ENCODE measurements at places on chromosomes 2 and 18.

- no peak for DNase-seq
Measured at GRCh38 chr2:43592443-43592842, 3.4 kb downstream of the THADA start.

GRCh38 chr18:44709307-44710126 is 28.8 kb downstream of the SETBP1 start:
- no peak for DNase-seq

- peak; percentile 83 for DNase-seq
Measured at GRCh38 chr2:97718051-97718882, 4.9 kb downstream of the ZAP70 start.

DNA sequence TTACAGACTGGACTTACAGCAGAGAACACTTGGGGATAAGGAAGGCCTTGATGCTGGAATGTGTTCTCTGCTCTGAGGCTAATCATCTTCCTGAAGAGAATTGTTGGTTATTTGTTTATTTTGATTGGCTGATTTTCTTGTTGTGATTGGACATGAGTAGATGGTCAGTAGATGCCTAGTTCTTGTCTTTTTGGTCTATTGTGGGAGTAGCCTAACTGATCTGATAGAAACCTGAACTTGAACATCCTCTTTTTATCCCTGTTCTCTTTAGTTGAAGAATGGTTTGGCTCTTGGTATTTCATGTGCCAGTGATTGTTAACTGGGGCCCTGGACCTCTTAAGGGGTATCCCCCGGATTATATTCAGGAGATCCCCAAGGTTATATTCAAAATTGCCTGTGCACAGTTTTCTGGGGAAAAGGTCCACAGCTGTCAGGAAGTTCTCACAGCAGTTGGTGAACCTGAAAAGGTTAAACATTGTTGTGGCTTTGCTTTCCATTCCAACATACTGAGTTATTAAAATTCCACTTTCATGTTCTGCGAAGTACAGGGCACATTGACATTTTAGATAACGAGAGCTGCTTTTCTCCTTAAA is 13.6 kb downstream of the TWSG1 start:
- no peak for DNase-seq

- peak; percentile 48 for DNase-seq
Measured at GRCh38 chr2:96264656-96265348, 995 bp downstream of the TMEM127 start.

DNA sequence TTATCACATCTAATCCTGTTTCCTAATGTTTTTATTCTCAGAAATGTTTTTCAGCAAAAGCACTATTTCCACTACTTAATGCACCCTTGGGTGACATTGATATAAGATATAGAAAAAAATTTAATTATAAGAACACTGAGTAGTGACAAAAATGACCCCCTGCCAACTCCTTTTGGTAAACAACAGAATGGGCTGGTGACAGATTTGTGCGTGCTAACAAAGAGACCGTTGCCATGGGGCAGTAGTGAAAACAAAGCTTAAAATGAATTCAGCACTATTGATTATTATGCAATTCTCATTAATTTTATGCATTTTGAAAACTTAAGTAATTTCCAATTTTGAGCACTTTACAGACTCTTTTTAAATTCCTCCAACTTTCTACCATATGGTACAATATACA is 33.1 kb downstream of the RDH14 start:
- DNase-seq = no peak

GRCh38 chr18:33873112-33873511 is 295.1 kb downstream of the ASXL3 start:
- no peak for DNase-seq

- no peak for DNase-seq
Measured at GRCh38 chr2:228688007-228688645, 506.6 kb upstream of the SPHKAP start.

- no peak for DNase-seq
Measured at GRCh38 chr2:200188876-200189275, 117.6 kb upstream of the SPATS2L start.

DNA sequence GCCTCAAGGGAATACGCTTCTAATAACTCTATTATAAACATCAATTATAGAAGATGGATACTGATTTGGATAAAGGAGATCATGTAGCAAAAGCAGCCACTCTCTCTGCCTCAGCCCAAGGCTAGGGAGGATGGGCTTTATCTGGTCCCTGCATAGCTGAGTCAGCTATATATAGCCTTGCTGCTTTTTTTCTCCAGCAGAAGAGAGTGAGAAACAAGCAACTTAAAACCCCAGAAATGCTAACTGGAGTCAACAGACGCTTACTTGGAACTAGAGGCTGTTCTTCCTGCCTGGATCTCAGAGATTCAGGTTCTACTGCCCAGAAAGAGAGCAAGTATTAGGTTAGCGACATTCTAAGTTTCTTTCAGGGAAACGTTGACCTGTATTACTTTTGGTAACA is 426.7 kb upstream of the KLHL29 start:
- DNase-seq = no peak

GRCh38 chr2:168253379-168253778 is 6.0 kb upstream of the STK39 start:
- DNase-seq = no peak

- DNase-seq = peak; percentile 61
Measured at GRCh38 chr2:27051902-27052645, 606 bp downstream of the AGBL5 start.

DNA sequence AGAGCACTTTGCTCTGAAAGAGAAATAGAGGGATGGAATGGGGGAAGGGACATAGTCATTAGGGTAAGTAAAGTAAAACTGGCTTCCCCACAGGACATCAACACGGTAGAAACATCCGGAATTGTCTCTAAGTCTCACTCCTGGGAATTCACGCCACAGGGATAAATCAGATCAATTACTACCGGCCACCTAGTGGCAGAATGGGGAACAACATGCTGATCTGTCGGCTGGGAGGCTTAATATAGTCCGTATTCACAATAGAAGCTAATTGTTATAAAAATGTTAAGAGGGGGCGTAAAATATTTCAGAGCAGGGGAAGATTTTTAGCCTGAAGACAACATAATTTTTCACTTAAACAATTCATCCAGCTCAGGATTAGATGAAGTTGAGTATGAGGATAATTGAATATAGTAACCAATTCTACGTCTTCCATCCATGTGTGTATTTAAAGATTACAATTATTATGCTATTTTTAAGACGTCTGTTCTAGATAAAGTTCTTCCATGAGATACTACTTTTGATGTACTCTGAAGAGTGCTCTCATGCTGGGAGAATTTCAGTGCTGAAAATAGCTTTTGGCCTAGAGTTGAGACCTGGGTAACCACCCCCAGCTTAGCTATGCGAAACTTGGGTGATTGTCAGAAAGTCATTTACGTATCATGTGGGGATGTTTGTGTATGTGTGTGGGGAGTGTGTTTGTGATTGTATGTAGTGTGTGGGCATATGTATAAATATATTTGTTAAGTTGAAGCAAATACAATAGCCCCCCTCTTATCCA is 65.7 kb downstream of the LRRTM1 start:
- DNase-seq = peak; percentile 54

- no peak for DNase-seq
Measured at GRCh38 chr2:138919120-138919747, 139.0 kb upstream of the NXPH2 start.

GRCh38 chr18:36155851-36156757 is 26.4 kb downstream of the ELP2 start:
- no peak for DNase-seq

- DNase-seq = peak; percentile 34
Measured at GRCh38 chr18:37322492-37323035, 243.0 kb downstream of the CELF4 start.

DNA sequence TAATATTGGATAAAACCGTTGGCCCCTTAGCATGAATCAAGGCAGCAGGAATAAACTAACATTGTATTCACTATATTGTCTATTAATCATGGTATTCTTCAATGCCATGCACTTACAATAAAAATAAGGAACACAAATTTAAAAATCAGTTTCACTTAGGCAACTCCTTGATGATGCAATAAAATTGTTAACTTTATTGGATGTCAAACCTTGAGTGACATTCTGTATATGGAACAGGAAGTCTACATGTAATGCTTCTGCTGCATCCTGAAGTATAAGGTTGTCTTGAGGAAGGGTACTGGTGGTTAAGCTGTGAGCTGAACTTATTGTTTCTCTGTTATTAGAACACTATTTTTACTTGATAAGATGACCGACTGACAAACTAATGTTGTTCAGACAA is 605.5 kb downstream of the SATB2 start:
- DNase-seq = no peak

DNA sequence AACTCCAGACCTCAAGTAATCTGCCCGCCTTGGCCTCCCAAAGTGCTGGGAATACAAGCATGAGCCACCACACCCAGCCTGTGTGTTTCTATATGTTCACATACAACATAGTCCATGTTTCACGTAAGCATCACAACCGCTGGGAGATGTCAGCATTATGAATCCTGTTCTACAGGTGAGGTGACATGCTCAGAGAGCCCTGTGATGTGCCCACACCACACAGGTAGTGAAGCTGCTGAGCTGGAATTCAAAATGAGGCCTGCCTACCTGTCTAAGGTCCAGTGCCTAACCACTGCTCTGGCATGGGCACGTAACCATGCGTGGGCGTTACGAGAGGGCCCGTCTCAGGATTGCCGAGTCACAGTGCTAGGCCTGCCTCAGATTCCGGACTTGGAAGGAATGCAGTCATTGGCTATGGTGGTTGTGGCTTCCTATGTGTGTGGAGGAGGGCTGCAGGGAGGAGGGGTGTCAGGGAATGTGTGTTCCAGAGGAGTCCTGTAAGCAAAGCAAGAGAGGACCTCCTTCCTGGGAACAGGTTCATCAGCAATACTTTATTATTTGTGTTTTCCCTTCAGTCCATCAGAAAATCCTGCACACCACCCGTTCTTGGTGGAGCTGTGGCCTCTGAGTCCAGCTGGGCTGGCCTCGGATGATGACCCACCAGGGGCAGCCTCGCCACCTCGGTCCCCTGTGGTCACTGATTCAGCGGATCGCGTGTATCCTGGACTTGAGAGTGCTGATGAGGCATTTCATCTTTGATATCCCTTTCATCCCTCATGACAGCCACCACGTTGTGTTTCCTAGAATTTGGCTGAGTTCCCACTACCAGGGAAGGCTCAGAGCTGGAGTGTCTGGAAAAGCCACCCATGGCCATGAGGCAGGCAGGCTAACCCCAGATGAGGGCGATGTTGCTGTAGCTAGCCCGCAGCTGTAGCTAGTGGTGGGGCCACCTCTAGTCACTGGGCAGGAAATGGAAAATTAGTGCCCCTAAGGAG is 31.1 kb downstream of the HK2 start:
- DNase-seq = no peak

DNA sequence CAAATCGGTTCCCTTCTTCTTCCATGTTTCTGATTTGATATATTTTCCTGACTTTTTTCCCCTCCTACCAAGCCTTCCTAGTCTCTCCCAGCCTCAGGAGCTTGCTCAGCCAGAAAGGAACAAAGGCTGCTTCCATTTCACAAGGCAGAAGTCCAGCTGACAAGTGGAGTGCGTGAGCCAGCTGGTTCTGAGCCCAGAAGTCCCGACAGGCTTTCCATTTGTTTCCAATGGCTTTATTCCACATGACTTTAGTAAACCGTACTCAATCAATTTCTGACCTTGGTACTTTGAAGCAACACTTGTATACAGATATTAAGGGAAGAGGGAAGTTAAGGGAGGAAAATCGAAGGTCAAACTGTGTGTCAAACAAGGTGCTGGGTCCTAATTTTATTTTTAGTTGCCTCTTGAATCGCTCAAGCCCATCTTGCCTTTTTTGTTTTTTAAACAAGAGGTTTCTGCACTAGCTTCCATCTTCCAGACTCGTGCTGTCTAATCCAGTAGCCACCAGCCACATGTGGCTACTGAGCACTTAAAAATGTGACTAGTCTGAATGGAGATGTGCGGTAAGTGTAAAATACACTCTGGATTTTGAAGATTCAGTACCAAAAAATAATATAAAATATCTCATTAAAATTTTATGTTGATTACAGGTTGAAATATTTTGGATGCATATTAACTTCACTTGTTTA is 36.2 kb downstream of the WIPF1 start:
- no peak for DNase-seq

DNA sequence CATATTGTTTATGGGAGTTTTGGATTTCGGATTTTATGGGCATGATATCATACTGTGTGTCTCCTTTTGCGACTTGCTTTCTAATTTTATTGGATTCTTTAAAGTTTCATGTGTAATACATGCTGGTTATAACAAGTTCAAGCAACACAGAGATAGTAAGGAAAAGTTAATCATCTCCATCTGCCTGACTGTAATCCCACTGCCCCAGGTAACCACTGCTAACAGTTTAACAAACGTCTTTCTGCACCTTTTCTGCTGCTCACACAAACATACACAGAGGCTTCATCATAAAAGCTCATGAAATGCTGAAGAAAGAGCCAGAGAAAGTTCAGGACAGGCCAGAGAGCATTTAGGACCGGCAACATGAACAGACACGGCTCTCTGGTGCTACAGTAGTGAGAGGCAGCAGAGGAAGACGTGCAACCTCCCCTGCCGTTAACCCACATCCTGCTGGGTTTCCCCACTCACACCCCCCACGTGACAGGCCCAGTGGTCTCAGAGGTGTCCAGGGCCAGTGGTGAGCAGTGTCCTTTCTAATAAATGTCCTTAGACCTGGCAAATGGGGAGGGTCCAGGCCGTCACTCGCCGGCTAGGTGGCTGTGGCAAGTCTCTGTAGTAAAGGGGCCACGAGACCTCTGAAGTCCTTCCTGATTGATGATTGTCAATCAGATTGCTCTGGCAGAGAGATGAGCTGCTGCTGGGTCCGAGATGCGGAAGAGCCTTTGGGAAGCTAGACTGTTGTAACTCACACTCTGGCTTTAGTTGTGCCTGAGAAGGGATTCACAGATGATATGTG is 43.0 kb upstream of the SLC1A4 start:
- peak; percentile 77 for DNase-seq

DNA sequence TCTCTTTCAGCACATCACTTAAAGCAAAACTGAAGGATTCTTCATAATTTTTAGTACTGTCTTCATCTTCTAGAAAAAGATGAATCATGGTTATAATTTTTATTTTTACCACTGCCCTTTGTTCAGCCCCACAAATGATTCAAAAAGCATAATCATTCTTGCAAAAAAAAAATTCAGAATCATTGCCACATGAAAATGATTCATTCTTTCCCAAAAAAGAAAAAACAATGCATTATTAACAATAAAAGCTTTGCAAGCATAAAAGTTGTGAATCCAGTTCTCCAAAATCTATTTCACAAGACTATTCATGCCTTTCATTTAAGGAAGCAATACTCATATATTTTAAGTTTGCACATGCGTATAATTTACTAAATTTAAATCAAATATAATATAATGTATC is 204.8 kb downstream of the RBM43 start:
- DNase-seq = no peak

GRCh38 chr2:29013057-29013780 is 32.1 kb downstream of the TOGARAM2 start:
- DNase-seq = no peak

GRCh38 chr2:123513351-123513750 is 511.7 kb upstream of the CNTNAP5 start:
- DNase-seq = no peak

GRCh38 chr2:45705233-45705632 is 53.8 kb downstream of the PRKCE start:
- no peak for DNase-seq

- DNase-seq = no peak
Measured at GRCh38 chr2:180938451-180938850, 42.0 kb upstream of the UBE2E3 start.

All from stimulated activated CD8-positive, alpha-beta memory T cell treated with anti-CD3 and anti-CD28 coated beads, Interleukin-4, amount 100 ng/mL, for 48 hours (primary cell).